ENCODE measurements at places on chromosomes 16 and 17.
A peak's percentile ranks its signal among the peaks of the same experiment; 100 is the strongest.

DNA sequence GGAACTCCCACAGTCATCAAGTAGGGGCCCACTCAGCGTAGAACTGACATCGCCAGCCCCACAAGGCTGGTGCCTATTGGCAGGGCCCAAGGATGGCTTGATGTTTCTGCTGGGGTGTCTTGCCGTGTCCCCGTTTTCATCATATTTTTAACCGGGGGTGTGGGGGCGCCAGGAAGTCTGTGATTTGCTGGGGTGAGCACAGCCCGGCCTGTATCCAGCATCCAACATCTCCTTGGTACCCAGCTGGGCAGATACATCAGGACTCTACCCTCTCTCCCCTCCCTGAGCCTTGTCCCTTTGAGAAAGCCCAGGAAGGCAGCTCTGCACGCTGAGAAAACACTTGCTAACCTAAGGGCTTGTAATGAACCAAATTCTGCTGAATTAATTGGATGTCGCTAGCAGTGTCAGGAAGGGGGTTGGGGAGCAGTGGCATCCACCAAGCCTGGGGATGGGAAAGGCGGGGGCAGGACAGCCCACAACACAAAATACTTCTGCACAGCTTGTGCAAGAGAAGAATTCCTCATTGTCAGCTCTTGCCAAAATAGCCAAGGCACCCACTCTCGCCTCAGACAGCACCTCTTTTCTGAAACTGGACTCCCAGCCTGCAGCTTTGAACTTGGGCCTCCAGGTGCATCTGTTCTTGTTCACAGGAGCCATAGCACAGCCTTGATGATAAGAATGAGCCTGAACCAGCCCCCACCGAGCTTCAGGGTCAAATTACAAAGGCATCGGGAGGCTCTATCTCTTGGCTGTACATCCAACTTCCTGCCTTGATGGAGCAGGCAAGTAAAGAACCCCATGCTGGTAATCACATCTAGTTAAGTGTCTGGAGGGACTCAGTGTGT, 63.7 kb upstream of the LYRM9 start:
- no peak for DNase-seq

- no peak for DNase-seq
Observed at GRCh38 chr17:5122586-5123342, 6.9 kb downstream of the USP6 start.

- no peak for DNase-seq
Observed at GRCh38 chr17:82458885-82459424, 414 bp downstream of the NARF start.

DNA sequence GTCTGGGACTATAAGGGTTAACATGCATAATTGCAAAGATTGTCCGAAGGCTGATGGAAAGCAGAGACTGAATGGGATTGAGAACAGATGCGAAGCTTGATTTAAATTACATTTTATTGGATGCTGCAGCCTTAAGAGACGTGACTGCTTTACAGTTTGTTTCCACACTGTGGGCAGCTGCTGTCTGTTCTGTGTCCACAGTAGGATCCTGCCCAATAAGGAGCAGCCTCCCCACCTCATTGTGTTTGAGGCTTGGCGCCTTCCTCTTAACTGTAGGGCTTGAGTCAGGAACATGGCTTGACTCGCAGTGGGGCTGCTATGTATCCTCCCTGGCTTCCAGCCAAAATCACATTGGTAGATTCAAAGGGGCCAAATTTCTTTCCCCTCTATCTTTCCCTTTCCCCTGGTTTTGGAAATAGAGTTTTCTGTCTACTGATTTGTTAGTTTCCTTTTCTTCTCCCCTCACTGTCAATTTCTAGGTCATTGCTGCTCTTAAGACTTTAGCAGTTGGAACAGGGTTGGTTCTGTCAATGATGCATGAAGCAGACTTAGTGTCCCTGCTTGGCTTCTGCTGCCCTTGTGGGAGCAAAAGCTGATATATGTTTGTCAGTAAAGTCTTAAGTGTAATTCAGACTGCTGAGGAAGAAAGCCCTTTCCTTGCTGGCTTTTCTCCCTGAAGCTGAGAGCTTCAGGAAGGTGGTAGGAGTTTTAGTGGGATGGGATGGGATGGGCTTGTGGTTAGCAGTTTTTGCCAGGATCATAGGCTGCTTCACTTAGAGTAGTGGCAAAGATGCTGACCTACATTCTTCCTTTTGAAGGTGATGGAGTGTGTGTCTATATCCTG, 5.0 kb upstream of the RARA start:
- no peak for DNase-seq

DNA sequence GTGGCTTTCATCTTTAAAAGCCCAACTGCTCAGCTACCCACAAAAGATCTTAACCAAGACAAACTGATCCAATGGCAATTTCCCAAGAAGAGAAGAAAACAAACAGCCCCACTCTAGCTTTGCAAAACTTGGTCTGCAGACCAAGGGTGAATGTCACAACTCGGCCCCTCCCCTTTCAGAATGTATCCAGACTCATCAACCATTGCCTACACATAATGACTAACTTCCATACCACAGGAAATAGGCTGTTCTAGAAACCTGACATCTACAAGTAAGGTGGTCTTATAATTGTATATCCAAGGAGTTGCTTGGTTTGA, 16.0 kb downstream of the DCUN1D3 start:
- DNase-seq = no peak

- DNase-seq = peak; percentile 82
Observed at GRCh38 chr16:84726079-84726668, 26.4 kb downstream of the USP10 start.

- DNase-seq = no peak
Observed at GRCh38 chr16:5326395-5326794, 228.8 kb upstream of the EEF2KMT start.

- no peak for DNase-seq
Observed at GRCh38 chr16:2836646-2837508, 6.8 kb downstream of the ZG16B start.

- DNase-seq = peak; percentile 24
Observed at GRCh38 chr17:58447039-58447975, 30.0 kb upstream of the RNF43 start.

DNA sequence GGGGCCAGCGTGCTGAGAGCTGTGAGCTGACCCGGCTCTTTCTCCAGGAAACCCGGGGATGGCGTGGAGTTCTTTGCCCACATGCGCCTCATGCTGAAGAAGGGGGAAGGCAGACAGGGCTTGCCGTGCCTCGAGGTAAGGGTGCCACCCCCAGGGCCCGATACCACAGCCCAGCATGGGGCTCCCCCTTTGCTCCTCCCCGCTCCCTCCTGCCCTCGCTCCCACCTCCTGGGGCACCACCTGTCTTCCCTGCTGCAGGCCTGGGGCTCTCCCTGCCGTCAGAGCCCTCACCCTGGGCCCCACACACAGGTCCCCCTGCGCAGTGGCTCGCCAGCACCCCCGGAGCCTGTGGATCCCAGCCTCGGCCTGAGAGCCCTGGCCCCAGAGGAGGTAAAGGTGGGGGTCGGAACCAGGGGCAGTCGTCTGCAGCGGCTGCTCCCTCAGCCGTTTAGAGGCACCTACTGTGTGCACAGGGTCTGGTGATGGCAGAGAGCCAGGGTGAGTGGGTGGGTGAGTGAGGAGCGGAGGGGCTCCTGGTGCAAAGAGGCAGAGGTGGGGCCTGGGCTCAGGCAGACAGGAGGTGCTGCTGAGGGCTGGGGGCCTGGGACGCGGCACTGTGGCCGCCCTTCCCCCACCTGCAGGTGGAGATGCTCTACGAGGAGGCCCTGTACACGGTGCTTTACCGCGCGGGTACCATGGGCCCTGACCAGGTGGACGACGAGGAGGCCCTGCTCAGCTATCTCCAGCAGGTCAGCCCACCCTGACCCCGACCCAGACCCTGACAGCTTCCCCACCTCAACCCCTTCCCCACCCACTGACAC, 5.6 kb downstream of the BAIAP3 start:
- no peak for DNase-seq

DNA sequence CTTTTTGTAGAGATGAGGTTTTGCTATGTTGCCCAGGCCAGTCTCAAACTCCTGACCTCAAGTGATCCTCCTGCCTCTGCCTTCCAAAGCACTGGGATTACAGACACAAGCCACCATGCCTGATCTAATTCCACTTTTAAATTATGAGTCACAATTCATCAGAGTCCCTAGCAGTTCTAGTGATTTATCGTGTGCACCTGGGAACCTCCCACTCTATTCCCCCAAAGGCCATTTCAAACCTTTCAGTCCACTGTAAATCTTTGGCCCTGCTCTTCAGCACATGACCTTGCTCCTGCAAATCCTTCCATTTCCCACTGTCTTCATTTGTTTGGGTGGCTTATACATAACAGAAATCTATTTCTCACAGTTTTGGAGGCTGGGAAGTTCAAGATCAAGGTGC, 73.0 kb downstream of the HS3ST2 start:
- DNase-seq = no peak

DNA sequence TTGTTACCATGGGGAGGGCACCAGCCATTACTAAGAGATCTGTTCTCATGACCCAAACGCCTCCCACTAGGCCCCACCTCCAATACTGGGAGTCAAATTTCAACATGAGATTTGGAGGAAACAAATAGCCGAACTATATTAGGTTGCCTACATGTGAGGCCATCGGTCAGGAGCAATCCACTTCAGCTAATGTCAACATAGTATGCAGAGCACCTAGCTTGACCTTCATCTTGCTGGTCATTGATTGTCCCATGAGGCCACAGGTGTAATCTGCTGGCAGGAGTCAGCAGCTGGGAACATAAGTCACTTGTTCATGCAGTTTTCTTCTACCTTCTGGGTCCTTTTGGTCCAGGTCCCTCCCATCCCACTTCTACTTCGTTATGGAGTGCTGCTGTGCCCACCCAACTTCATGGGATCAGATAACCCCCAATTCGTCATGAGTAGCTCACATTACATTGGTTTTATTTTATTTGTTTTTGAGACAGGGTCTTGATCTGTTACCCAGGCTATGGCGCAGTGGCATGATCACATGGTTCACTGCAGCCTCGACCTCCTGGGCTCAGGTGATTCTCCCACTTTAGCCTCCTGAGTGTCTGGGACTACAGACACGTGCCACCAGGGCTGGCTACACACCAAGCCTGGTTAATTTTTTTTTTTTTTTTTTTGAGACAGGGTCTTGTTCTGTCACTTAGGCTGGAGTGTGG, 5.9 kb upstream of the KPNA2 start:
- DNase-seq = no peak

DNA sequence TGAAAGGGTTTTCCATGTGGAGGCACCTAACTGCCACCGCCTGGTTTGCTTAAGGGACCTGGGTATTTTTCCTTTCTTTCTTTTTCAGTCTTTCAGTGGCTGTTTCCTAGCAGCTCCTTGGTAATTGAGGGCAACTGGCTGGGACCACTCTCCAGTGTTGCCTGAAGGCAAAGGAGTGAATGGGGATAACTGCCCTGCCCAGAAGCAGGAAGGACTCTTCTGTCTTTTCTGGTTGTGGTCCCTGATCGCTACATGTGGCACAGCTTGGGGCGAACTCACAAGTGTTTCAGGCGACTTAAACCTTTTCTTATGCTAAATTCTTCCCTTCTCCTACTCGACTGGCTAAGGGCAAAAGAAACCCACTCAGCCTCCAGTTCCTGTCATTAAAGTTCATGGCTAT, 10.1 kb upstream of the TMEM98 start:
- DNase-seq = no peak

- DNase-seq = no peak
Observed at GRCh38 chr17:9273428-9274391, 252.4 kb downstream of the NTN1 start.

- DNase-seq = no peak
Observed at GRCh38 chr16:10878328-10878643, 1.3 kb downstream of the CIITA start.

DNA sequence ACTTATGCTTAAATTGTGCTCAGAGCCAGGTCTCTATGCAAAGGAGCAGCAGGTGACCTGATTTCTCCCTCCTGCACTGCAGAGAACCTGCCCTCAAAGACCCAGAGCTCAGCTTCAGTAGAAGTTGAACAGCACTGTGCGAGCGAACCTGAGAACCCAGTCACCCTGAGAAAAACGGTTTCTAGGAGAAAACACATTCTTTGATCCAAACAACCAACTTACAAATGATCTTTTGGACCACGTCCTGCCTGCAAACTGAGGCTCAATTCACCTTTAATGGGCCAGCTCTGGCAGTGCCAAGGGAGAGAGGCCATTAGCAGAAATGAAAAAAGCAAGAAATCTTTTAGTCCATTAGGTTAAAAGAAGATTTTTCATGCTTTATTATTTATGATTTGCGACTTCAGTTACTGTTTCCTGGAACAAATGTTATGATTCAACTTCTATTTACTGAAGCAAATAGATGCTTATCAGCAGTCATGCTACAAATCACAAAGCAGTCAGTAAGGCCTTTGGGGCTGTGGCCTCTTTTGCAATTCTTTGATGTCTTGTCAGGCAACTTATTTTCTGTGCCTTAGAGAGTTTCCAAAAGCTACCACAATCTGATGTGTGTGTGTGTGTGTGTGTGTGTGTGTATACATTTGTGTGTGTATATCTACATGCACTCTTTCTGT, 65.7 kb upstream of the LRRC37A3 start:
- no peak for DNase-seq

- DNase-seq = no peak
Observed at GRCh38 chr17:50046667-50047066, 9.2 kb upstream of the ITGA3 start.
